ENCODE measurements at places on chromosomes 12 and 14.

DNA sequence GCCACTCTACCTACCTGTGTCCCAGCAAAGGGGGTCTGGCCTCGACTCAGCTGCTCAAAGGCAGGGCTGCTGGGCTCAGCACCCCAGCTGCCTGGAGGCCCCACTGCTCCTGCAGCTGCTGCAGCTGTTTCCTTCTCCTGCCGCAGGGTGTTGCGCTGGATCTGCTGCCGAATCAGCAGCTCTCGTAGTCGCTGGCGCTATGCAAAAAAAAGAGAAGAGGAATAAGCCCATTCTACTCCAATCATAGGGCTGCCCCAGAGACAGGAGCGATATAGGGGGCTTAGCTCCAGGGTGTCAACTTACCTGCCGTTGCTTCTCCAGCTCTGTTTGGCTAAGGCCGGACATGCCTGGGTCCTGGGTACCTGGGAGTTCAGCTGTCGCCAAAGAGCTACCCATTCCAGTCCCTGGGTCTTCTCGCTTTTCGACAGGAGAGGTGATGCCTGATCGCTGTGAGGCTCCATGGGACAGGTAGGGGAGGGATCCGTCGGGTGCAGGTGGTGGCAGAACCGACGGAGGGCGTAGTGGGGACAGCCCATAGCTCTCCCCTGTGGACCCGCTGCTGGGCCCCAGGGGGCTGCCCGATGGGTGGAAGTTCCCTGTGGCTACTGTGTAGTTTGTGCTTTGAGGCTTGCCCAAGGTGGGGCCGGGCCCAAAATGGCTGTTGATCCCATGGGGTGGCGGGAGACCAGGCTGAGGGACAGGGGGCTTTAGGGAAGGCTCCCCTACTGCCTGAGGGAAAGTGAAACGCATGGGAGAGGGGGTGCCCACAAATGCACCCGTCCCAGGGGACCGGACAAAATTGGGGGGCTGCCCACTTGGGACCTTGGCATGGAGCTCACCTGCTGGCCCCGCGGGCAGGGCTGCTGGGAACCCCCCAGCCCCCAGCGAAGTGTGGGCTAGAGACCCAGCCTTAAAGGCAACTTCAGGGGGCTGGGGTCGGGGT is 20.9 kb downstream of the KMT2D start:
- no peak for DNase-seq

DNA sequence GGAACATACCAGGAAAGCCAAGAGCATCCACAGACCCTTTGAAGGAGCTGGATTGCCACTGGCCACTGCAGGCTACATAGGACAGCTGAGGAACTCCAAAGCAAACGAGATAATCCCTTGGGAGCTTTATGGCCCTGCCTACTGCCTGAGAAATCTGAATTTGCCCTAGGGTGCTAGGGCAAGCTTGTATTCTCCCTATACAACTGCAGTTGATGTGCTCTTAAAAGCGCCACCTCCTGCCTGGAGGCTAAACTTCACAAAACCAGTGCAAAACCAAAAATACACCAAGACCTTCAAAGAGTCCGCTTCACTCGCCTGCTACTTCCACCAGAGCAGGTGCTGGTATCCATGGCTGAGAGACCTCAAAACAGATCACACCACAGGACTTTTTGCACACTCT is 99.6 kb upstream of the KRR1 start:
- DNase-seq, result no peak

GRCh38 chr12:4587108-4587507 is 25.1 kb downstream of the DYRK4 start:
- DNase-seq, result no peak

- DNase-seq, result no peak
Measured at GRCh38 chr14:31106768-31107167, 80.6 kb upstream of the STRN3 start.
